ENCODE measurements at places on chromosomes 2 and 18.

DNA sequence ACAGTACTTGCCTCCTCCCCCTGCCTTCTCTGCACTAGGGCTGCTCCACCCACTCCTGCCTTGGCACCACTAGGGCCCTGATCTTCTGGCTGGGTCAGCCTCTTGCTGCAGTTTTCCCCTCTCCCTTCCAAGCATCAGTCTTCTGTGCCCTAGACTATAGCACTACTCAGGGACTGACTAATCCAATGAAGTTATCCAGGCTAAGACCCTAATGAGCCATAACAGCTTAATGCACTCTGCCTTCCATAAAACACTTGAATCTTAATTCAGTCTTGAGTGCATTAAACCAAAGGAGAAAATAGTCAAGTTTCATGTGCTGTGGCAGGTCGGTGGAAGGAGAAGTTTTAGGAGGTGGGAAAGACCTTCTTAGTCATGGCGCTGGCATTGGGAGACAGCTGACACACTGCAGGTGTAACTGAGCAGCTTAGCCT lies 95.7 kb downstream of the BIN1 start:
- DNase-seq = no peak

DNA sequence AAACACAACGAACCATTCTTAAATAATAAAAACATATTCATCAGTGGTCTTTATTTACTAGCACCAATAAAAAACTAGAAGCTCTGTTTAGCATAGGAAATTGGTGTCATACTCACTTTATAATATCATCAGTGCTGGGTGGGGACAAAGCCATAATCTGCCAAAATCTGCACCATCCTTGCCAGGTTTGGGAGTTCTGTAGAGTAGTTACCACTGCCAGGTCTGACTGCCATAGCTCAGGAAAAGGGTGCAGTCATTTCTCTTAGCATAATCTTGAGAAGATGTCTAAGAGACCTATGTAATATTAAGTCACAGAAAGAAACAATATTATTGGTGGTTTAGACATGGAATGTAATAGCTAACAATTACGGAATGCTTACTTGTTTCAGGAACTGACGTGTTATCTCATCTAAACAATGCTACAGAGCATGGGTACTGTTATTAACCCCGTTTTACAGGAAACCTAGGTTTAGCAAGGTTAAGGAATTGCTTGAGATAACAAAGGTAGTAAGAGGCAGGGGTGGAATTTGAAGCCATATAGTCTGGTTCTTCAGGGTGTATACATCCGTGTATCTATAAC lies 1.6 kb upstream of the MARCHF7 start:
- no peak for DNase-seq

- no peak for DNase-seq
Measured at GRCh38 chr2:74585406-74586185, 31.1 kb downstream of the DOK1 start.

GRCh38 chr2:7703543-7704144 lies 786.4 kb downstream of the RNF144A start:
- DNase-seq = no peak

GRCh38 chr2:149129433-149129832 lies 90.9 kb downstream of the LYPD6B start:
- no peak for DNase-seq

DNA sequence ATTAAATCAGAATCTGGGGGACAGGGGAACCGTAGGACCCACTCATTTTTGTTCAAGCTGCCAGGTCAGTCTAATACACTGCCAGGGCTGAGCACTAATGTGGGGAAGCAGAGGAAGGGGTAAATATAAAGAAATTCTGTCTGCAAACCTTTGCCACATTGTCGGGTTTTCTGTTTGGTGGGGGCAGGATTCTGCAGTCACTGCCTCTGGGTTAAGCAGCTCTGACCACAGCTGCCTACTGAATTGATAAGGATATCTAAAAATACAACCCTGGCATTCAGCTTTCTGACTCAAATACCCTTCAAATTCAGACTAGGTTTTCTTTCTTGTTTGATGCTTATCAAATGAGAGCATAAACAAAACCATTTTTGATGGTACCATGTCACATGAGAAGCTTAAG lies 6.0 kb downstream of the DNER start:
- DNase-seq = no peak

DNA sequence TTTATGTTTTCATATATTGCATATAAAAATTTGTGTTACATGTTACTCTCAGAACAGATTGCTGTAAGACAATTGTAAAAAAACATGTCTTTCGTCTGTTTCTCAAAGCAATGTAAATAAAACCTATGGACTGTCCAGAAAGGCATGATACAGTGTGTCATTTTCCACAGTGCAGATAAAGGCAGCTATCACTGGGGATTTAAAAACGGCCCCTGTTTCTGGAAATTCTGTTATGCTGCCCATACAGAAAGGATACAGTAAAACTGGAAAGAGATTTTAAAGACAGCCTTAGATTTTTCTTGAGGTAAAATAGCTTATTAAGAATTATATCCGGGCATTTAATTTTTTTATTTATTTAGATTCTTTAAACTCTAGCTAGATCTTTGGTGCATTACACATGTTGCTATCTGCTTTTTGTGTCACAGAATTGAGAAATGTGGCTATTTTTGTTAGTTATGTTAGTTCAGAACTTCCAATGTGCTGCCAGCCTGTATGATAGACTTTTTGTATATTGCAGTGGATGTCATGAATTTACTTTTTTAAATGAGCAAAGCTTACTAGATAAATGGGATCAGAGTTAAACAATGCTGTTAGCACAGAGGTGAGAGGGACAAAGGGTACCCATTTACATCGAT lies 859 bp upstream of the INO80D start:
- DNase-seq = no peak

DNA sequence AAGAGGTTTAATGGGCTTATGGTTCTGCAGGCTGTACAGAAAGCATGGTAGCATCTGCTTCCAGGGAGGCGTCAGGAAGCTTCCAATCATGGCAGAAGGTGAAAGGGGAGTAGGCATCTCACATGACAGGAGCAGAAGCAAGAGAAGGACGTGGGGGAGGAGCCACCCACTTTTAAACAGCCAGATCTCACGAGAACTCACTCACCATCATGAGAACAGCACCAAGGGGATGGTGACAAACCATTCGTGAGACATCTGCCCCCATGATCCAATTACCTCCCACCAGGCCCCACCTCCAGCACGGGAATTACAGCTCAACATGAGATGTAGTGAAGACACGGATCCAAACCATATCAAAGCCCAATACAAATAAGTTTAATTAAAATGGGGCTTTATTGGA lies 113.8 kb downstream of the ATL2 start:
- DNase-seq = no peak

GRCh38 chr2:217887841-217888701 lies 114.7 kb downstream of the TNS1 start:
- DNase-seq = no peak

DNA sequence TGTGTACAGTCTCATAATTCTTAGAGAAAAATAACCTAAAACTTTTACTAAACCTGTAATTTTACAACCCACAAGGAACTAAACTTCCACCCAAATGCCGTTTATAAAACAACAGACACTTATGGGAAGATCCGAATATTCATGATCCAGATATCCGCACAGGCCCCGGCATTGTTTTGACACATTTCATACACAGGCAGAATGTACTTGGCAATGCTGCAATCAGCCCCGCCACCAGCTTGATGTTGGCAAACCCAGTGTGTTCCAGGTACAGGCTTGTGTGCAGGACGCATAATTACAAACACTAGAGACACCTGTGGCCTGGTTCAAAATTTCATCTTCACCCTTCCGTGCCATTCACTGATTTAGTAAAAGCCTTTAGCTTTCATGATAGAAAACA lies 393.0 kb upstream of the SALL3 start:
- DNase-seq = no peak

DNA sequence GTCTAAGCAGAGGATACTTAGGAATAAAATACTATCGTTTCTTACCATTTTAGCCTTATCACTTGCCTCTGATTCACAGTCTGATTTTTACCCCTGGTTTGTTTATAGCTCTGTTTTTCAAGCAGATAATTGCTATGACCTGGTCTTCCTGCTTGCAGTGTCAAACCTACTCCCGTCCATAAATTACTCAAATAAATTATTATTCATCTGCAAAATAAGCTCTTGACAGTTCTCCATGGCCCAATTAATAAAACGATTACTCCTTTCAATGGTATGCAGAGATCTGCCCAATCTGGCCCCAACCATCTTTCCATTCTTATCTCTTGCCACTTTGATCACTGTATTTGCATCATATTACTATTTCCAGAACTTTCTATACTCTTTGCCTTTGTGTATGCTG lies 354.0 kb downstream of the CCDC85A start:
- DNase-seq = no peak

DNA sequence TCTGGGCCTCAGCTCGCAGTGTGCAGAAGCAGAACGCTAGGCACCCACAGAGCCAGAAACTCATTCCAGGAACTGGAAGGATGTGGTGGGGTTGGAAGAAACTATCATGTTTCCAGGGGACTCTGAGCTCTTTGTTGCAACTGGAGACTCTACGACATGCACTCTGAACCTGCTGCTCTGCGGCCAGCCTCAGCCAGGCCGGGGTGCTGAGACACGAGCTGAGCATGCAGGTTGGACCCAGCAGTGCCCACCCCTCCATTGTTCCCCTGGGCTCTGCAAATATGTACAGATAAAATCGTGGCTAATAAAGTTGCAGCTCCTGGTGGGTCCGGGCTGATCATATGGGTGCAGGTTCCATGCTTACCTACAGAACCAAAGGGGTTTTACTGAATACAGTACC lies 37.6 kb upstream of the ARL4C start:
- no peak for DNase-seq

- DNase-seq = no peak
Measured at GRCh38 chr18:59051470-59052165, 88.1 kb upstream of the SEC11C start.

DNA sequence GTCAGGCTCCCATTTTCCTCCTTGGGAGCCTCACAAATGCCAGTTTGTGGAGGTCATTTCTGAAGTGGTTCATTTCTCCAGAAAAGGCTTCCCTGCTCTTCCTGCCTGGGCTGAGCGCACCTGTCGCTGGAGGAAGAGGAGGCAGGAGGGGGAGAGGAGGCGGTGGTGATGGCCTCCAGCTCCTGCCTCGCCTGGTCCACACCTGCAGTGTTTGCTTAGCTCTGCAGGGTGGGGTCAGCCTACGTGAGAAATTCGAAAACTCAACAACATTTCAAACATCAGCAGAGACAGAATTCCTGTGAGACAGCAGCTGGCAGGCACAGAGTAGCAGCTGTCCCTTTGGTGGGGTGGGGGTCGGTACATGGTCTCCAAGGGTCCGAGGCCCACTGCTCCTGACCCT lies 7.9 kb downstream of the IMPA2 start:
- no peak for DNase-seq

GRCh38 chr2:238458651-238459050 lies 31.9 kb downstream of the ASB1 start:
- DNase-seq = no peak

GRCh38 chr2:165905269-165905668 lies 48.3 kb downstream of the TTC21B start:
- no peak for DNase-seq
